NCI-H187 (cell line): ENCODE measurements at places on chromosomes 7 and 10.

- DNase-seq, result no peak
Measured at GRCh38 chr7:24854866-24855265, 97.6 kb upstream of the GSDME start.

DNA sequence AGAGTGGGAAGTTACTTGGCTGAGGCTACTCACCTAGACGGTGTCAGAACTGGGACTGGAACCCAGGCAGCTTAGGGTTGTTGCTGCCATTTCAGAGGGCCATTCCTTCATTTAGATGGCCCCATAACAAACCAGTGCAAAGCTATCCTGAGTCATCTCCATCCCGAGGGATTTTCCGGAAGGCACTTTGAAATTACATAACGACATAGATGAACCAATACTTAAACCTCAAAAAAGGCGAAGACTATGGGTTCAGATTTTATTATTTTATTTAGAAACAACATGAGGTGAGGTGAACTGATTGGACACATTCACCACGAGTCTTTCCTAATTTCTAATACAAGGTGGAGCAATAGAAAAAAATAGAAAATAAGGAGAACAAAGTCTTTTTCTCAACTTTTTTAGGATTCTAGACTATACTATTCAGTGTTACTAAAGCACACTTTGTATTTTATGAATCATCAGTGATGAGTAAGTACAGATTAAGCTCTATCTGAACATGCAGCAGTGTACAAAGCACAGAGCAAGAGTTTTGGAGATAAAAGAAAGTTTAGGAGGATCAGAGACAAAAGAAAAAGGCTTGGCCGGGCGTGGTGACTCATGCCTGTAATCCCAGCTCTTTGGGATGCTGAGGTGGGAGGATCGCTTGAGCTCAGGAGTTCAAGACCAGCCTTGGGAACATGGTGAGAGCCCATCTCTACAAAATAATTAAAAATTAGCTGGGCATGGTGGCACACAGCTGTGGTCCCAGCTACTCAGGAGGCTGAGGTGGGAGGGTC, 79.5 kb upstream of the SVIL start:
- DNase-seq, result no peak

DNA sequence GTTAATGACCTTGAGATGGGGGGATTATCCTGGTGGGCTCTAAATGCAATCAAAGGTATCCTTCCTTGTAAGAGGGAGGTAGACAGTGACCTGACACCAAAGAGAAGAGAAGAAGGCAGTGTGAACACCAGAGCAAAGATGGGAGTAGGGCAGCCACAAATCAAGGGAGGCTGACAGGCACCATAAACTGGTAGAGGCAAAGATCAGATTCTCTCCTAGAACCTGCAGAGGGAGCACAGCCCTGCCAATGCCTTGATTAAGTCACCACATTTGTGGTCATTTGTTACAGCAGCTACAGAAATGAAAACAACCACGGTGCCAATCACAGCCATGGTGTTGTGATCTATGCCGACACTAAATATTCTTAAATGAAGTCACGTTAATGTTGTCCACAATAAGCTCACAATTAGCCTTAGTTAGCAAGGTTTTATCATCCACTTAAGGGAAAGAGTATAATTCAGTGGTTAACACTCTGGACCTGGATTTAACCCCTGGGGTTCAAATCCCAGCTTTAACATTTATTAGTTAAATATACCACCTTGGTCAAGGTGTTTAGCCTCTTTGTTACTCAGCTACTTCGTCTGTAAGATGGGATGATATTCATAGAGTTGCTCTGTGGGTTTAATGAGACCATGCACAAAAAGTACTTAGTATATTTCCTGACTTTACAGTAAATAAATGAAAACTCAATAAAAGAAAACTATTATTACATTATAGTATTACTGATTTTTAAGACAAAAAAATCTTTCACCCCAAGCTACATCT, 70.8 kb downstream of the SGMS1 start:
- DNase-seq, result no peak

DNA sequence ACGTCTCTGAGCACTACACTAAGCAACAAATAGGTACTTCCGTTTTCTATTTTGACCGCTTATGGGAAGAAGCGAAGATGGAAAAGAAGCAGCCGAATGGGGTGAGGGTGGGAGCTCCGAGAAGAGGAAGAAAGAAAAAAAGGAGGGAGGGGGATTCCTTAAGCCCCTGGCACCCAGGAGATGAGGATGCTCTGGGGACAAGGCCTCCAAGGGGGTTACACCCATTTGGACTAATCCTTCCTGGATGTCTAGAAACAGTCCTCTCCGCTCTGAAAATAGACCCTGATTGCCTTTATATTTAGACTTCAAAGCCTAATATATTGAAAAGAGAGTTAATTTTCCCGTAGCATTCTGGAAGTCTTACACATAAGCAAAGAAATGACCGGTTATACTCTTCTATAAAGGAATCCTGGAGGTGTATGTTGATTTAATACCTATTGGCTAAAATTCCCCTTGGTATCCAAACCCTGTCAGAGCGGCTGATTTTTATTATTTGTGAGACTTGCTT, 676 bp upstream of the HTR7 start:
- no peak for DNase-seq

DNA sequence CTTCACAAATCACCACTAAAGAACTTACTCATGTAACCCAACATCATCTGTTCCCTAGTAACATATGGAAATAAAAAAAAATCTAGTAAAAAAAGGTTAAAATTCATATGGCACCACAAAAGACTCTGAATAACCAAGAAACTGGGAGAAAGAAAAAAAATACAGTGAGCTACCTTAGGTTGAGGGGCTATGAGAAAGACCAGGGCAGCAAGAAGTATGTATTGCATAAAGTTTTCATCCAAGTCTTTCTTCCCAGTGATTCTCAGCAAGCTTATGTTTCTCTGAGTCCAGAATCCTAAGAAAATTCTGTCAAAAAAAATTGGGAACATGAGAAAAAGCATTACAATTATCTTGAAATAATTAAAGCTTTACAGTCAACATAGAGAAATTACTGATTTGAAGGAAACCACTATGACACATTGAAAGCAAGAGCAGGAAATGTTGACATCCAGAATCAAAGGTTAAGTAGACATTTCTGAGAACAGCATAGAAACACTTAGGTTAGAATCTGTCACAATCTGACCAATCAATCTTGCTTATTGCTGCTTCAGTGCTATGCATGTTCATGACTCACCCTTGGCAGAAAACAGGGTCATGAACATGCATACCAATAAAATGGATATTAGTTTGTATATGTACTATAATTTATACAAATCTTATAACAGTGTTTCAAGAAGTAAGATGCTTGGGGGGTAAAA, 494.0 kb upstream of the POT1 start:
- DNase-seq, result no peak

DNA sequence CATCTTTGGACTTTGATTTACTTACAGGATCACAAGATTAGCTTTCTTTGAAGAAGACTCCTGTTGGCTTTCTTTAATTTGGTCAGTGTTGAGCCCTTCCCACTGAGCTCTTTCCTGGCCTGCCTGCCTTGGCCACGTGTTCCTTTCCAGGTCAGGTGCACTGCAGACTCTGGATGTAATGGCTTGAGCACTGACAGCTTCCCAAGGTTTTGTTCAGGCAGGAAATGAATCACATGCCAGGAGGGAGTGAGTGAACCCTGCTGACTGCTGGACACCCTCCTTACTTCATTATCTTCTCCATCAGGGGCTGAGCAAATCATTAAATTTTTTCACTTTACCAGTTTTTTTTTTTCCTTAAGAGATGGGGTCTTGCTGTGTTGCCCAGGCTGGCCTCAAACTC, 29.8 kb downstream of the SNX10 start:
- DNase-seq, result no peak

GRCh38 chr10:6254201-6254600, 51.5 kb downstream of the PFKFB3 start:
- DNase-seq, result no peak

GRCh38 chr10:10831085-10831484, 186.6 kb upstream of the CELF2 start:
- DNase-seq, result no peak

GRCh38 chr7:69260023-69260422, 338.3 kb upstream of the AUTS2 start:
- DNase-seq, result no peak

DNA sequence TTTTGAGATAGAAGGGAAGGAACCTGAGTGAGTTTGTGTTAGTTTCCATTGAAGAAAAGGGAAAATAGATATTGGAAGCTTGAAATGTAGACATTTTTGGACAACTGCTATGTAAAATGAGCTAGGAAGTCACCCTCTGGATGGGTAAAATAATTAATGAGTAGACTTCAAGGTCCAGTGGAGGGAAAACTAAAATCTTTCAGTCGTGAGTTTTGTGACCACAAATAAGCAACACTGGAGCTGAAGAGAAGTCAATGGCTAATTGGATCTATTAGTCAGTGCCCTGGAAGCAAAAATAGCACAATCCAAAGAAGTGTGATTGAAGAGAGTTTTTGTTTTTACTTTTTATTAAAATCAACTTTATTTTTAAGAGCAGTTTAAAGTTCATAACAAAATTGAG, 123.4 kb downstream of the MYO3A start:
- DNase-seq, result no peak

DNA sequence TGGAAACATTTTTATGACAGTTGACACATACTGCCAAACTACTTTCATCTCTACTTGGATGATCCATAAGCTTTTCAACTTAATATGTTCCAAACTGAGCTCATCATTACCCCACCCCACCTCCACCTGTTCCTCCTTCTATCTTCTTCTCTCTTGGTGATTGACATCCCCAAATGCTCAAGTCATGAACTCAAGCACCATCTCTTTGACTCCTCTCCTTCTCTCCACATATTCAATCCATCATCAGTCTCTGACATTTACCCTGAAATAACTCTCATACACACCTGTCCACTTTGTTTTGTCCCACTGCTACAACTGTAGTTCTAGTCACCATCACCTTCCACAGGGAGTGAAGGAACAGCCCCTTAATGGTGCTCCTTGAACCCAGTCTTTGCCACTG, 43.3 kb downstream of the SGCE start:
- DNase-seq, result no peak

DNA sequence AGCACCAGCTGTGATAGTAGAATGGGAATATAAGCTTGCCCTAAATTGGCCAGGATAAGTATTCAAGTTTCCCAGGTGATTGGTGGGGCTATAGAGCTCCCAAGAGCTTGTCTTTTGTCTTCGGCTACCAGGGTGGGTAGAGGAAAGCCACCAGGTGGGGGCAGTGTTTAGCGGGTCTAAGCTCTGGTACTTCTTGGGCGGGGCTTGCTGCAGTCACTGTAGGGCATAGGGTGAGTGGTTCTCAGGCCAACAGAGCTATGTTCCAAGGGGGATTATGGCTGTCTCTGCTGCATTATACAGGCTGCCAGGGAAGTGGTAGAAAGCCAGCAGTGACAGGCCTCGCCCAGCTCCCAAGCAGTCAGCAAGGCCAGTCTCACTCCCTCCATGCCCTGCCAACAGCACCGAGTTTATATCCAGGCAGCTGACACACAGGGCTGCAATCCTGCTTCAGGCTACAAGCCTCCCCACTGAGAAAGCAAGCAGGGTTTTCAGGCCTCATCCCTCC, 110.7 kb downstream of the ZNF467 start:
- DNase-seq, result peak; percentile 16

- DNase-seq, result no peak
Measured at GRCh38 chr7:70068531-70068930, 470.3 kb downstream of the AUTS2 start.

GRCh38 chr10:116780691-116781205, 38.4 kb upstream of the HSPA12A start:
- no peak for DNase-seq

GRCh38 chr7:70208236-70209063, 610.2 kb downstream of the AUTS2 start:
- no peak for DNase-seq

DNA sequence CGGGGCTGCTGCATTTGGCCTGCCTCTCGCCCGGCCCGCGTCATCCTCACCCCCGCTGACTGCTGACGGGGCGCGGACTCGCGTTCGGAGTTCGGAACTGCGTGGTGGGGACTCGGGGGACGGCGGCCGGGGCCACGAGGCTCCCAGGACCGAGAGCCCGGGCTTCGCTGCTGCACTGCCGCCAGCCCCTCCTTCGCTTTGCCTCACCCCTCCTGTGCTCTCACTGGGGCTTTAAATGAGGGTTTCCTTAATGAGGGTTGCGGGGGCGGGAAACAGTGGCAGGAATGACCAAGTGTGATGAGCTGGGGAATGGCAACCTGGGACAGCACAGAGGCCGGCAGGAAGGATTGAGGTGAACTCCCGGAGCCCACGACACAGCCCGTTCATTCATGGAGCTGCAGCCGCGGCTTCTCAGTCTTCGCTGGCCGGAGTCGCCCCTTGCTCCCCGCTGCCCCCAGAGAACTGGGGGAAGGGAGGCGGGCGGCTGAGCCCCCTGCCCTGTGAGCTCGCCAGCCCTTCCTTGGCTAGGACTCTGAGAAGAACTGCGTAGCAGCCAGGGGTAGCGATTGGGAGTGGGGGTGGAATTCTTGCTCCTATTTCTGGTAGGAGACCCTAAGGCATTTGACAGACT, 1.5 kb upstream of the LRRC4 start:
- no peak for DNase-seq

- DNase-seq, result no peak
Measured at GRCh38 chr10:60280475-60280874, 109.2 kb downstream of the ANK3 start.

- DNase-seq, result no peak
Measured at GRCh38 chr10:92094960-92095359, 171.4 kb downstream of the BTAF1 start.

GRCh38 chr7:47422611-47423010, 159.3 kb downstream of the TNS3 start:
- DNase-seq, result no peak

GRCh38 chr10:132910901-132911785, 31.2 kb downstream of the CFAP46 start:
- DNase-seq, result no peak
